GM12864 (cell line): ENCODE measurements at places on chromosomes 6 and 20.

GRCh38 chr20:53904261-53904660 is 166.1 kb downstream of the BCAS1 start:
- no peak for DNase-seq

DNA sequence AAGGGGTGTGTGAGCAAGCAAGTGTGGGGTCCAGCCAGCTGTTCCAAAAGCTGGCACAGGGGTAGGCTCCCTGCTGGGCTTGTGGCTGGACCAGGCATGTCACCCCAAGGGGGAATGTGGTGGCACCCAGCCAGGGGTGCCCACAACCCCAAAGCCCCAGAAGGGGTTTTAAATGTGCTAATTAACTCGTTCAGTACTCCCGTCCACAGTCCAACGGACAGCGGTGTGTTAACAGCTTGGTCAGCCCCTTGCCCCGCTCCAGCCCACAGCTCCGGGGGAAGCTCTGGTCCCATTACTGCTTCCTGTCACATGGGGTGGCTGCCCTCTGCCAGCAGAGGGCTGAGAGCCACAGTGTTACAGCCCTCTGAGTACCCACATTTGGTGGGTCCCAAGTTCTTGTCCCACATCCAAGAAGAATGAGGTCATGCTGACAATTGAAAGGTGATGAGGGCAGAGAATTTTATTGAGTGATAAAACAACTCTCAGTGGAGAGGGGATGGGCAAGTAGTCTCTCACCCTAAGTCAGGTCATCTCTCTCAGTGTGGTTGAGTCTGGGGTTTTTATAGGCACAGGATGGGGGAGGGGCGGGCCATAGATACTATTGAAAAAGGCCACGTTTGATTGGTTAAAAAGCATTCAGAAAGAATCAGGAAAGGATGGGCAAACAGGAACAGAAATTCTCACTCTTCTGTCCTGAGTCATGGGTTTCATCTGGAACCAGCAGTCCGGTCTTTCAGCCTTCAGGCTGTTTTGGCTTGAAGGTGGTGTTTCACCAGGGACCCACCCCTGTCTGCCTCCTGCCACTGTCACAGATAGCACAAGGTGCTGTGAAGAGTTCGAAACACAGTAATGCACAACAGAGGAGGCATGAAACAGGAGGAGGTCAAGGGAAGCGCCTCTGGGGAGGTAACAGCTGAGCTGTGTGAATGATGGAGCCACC is 238.5 kb downstream of the NFATC2 start:
- DNase-seq = no peak

GRCh38 chr6:135675026-135675425 is 176.5 kb upstream of the PDE7B start:
- no peak for DNase-seq

- DNase-seq = no peak
These were observed 27.2 kb downstream of the UBE2V1 start for GRCh38 chr20:50085481-50086365.

GRCh38 chr6:91185072-91185471 is 598.2 kb upstream of the MAP3K7 start:
- no peak for DNase-seq

DNA sequence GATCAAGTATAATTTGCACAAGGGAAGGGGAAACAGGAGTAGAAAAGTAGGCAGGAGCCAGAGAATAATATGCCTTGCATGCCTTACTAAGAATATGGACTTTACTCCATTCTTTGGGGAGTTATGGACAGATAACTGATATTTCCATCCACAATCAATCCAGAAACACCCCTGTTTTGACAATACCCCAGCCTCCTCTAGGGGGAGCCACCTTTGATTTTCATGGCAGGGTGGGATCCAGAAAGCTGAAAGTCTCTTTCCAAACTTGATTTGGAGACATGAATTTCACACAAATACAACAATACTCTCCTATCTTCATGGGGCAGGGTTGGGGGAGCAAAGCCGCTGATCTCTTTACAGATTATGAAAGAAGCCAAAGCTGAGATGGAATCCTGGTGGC is 404.1 kb downstream of the FOXA2 start:
- no peak for DNase-seq

- DNase-seq = no peak
These were observed 42.3 kb upstream of the ATXN1 start for GRCh38 chr6:16803294-16804200.

- DNase-seq = no peak
These were observed 43.3 kb upstream of the MYB start for GRCh38 chr6:135137826-135138225.

- DNase-seq = no peak
These were observed 699 bp upstream of the HSPA1B start for GRCh38 chr6:31826793-31827285.

- DNase-seq = no peak
These were observed 1.7 kb upstream of the COL9A1 start for GRCh38 chr6:70304616-70305015.

GRCh38 chr6:168890306-168890980 is 363.2 kb downstream of the THBS2 start:
- DNase-seq = no peak

DNA sequence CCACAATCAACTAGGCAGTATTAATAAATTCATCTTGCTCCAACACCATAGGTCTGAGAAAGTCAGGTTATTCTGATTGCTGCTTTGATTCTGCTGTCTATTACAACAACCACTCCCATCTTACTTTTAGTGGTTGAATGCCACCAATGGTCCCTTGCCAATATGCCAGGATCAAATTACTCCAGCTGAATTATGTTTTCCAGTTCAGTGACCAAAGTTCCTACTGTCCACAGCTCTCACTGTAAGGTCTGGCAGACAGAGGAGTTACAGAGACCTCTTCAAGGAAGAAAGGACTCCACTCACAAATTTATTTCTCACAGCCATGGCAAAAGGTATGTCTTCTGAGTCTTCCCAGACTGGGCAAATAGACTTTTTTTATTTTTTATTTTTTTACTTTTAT is 557.0 kb downstream of the HAO1 start:
- no peak for DNase-seq

- DNase-seq = no peak
These were observed 8.2 kb upstream of the MTHFD1L start for GRCh38 chr6:150857062-150857944.

GRCh38 chr20:8151372-8151771 is 19.3 kb downstream of the PLCB1 start:
- no peak for DNase-seq

GRCh38 chr6:104207635-104208034 is 652.1 kb downstream of the HACE1 start:
- DNase-seq = no peak

- DNase-seq = no peak
These were observed 44.0 kb upstream of the RNGTT start for GRCh38 chr6:89007209-89008000.

DNA sequence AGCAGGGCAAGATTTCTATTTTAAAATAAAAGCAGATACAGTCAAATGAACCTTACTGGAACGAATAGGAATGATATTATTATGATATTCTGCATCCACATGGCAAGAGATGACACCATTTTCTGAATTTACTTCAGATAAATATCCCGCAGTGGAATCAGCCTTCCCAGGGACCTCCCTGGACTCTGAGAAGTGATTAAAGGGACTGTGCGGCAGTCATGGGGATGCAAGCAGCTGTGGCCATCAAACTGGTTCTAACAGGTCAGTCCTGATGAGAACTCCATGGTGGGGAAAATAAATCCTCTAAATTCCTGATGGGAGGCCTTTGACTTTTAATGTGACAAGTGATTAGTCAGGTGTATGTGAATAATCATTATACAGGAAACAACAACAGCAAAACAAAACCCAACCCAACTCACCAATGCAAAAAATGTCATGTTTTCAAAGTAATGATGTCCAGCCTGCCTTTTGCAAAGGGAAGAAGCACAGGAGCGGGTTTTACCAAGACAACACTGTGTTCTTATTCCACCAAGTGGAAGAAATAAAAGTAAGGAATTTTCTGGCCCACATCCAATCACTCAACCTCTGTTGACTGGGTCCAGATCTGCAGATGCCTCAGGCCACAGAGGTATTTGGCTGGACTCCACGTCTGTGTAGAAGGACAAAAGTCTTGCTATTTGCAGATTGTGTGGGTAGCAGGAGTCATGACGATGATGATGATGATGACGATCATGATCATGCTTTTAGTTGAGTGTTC is 61.9 kb upstream of the CITED2 start:
- no peak for DNase-seq

DNA sequence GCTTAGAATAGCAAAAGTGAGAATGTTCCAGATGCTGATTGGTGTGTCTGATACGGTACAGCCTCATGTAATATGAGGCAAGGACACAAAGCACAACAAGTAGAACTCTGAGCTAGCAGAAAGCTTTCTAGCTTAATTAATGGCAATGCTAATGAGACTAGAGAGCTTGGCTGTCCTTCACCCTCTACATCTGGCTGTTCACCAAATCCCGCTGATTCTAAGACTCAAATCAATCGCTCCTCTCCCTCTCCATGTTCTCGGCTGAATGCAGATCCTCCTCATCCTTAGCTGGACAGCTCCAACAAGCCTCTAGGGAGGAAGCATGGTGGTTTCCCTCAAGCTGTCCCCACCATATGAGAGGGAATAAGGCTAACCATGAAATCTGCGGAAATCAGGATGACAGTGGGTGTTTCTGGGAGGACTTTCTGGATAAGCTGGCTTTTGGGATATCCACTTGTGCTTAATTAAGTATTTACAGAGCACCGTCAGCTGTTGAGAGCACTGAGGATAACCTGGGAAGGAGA is 128.9 kb downstream of the FOXC1 start:
- DNase-seq = no peak

- no peak for DNase-seq
These were observed 95.9 kb downstream of the CDKAL1 start for GRCh38 chr6:20630136-20630535.

DNA sequence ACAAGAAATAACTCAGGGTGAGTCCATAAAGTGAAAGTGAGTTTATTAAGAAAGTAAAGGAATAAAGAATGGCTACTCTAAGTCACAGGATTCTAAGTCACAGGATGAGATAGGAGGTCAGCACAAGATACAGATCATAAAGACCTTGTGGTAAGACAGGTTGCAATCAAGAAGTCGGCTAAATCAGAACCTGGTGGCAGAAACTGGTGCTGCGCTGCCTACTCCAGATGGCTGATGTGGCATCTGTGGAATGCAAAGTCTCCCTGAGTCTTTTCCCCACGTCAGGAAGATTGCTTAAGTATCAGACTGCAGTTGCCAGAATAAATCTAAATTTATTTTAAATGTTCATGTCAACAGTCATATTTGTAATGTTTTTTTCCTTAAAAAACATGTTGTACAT is 10.7 kb upstream of the KCNK15 start:
- no peak for DNase-seq

- no peak for DNase-seq
These were observed 5.6 kb downstream of the CYP24A1 start for GRCh38 chr20:54167909-54168872.

- no peak for DNase-seq
These were observed 71.7 kb upstream of the FRMD1 start for GRCh38 chr6:168150551-168151320.

DNA sequence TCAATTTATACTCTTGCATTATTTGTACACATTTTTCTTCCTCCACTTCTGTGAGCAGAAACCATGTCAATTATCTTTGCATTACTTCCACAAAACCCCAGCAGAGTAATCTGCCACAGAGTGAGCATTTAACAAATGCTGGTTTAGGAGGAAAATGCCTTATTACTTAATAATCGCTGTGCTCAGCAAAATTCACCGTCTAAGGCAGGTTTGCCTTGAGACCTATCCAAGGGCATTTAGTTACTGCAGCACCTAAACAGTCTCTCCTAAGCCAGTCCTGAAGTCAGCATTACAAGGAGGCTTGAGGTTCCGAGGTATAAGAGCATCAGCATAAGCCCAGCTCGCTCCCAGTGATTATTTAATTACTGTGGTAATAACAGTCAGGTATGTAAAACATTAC is 28.3 kb downstream of the MAP7 start:
- no peak for DNase-seq
